Pancreas (tissue), 10 donors: ENCODE measurements at places on chromosomes 12 and 14. TPM values are rescaled to one million over a fixed set of nuclear protein-coding genes. Genes with fewer than 3 reads are reported as not detected.

GRCh38 chr14:38211255-38211735 is 3.6 kb downstream of the SSTR1 start:
- no peaks in the 10 kb centered on the region for H3K36me3 ChIP-seq
- no peak overlapping the region for H3K4me3 ChIP-seq
- H3K4me1 ChIP-seq: no peaks in the 10 kb centered on the region

GRCh38 chr12:53295891-53296219 is 513 bp downstream of the PFDN5 start:
- peak overlapping the region; percentile 79 for H3K4me3 ChIP-seq
- peaks cover 25% of the 10 kb centered on the region for H3K4me1 ChIP-seq
- peaks cover 6% of the 10 kb centered on the region for H3K36me3 ChIP-seq
- no peaks in the 10 kb centered on the region for H3K27me3 ChIP-seq
- H3K27ac ChIP-seq: peak overlapping the region; percentile 52

GRCh38 chr12:9883175-9883574 is 1.9 kb downstream of the KLRF2 start:
- H3K4me3 ChIP-seq: no peak overlapping the region
- no peaks in the 10 kb centered on the region for H3K4me1 ChIP-seq

GRCh38 chr14:69464829-69465228 is 19.7 kb upstream of the PLEKHD1 start:
- no peaks in the 10 kb centered on the region for H3K4me1 ChIP-seq
- H3K4me3 ChIP-seq: no peak overlapping the region
- H3K36me3 ChIP-seq: no peaks in the 10 kb centered on the region
- no peaks in the 10 kb centered on the region for H3K27me3 ChIP-seq

GRCh38 chr14:87873741-87874140 is 119.2 kb downstream of the GALC start:
- H3K27me3 ChIP-seq: no peaks in the 10 kb centered on the region
- H3K36me3 ChIP-seq: no peaks in the 10 kb centered on the region
- DNase-seq: no peak
- H3K27ac ChIP-seq: no peak overlapping the region

DNA sequence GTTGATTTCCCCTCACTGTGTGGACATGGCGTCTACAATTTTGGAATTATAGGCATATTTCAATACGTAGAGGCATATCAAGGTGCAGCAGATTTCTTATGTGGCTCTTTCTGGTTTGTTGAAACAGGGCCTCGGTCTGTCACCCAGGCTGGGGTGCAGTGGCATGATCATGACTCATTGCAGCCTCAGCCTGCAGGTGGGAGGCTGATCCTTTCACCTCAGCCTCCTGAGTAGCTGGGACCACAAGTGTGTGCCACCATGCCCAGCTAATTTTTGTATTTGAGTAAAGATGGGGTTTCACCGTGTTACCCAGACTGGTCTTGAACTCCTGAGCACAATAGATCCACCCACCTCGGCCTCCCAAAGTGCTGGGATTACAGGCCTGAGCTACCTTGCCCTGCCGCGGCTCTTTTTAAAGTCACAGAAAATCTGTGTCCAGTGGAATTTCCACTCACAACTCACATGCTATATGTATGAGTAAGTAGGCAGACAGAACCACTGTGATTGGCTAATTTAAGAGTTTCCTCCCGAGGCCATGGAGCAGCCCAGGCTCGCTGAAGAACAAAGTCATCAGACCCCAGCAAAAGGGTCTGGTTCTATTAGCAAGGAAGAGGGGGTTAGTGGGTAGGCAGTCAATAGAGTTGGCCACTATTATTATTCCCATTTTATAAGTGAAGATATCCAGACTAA is 9.1 kb downstream of the GNG2 start:
- DNase-seq: no peak
- H3K27ac ChIP-seq: no peak overlapping the region
- no peak overlapping the region for H3K4me3 ChIP-seq
- H3K4me1 ChIP-seq: no peaks in the 10 kb centered on the region
- no peaks in the 10 kb centered on the region for H3K36me3 ChIP-seq

The PARP2 gene
- 6.1 TPM for total RNA-seq

The TAS2R10 gene
- 0.25 TPM for total RNA-seq

The SERPINA6 gene
- 7.3 TPM for total RNA-seq
